ENCODE measurements at places on chromosomes 6 and 20. TPM values are rescaled to one million over a fixed set of nuclear protein-coding genes. Genes with fewer than 3 reads are reported as not detected.

GRCh38 chr6:69026243-69026642 lies 391.2 kb downstream of the ADGRB3 start:
- no peak for DNase-seq
- H3K27ac ChIP-seq, result no peak overlapping the region
- no peaks in the 10 kb centered on the region for H3K36me3 ChIP-seq
- no peaks in the 10 kb centered on the region for H3K4me1 ChIP-seq
- H3K4me3 ChIP-seq, result no peak overlapping the region
- H3K27me3 ChIP-seq, result no peaks in the 10 kb centered on the region

SLX4IP gene
- total RNA-seq, result 3.1 TPM

- peaks cover 100% of the 10 kb centered on the region for H3K27me3 ChIP-seq
- no peak overlapping the region for H3K4me3 ChIP-seq
- no peaks in the 10 kb centered on the region for H3K4me1 ChIP-seq
- H3K27ac ChIP-seq, result no peak overlapping the region
Observed at GRCh38 chr20:57008217-57008616, 258.2 kb downstream of the BMP7 start.

DNA sequence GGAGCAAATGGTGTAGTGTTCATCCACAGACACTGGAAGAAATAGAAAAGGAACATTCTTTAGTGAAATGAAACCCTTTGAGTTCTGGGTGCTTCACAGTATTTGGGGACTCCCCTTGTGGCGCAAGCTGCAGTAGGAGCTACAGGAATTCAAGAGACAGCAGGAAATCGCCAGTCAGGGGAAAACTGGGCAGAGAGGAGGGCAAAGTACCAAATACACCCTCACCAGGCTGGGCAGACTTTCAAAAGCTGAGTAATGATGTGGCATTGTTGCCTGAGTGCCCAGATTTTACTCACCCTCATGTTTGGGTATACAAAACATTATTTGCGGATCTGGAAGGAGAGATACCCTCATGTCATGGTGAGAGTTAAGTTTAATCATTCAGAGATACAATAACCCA lies 97.9 kb downstream of the SOD2 start:
- no peaks in the 10 kb centered on the region for H3K36me3 ChIP-seq
- no peak overlapping the region for H3K27ac ChIP-seq
- H3K4me1 ChIP-seq, result no peaks in the 10 kb centered on the region
- no peak for DNase-seq

DNA sequence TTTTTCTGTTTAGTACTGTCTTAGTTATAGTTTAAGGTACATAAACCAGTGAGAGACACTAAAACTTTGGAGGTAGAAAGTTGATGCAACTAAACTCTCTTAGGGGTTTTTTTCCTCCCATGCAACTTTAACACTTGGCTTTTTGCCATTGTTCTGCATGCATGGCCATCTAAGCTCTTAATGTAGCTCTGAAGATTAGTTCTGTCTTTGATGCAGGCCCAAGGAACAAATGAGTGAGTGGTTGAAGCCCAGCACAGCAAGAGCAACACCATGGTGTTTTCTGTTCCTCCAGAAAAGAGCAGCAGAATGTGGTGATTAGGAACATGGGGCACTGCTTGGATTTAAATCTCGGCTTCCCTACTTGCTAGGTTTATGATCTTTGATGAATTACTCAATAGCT lies 89.3 kb downstream of the L3MBTL3 start:
- DNase-seq, result no peak
- peaks cover 9% of the 10 kb centered on the region for H3K36me3 ChIP-seq
- H3K27ac ChIP-seq, result no peak overlapping the region
- no peak overlapping the region for H3K4me3 ChIP-seq

DNA sequence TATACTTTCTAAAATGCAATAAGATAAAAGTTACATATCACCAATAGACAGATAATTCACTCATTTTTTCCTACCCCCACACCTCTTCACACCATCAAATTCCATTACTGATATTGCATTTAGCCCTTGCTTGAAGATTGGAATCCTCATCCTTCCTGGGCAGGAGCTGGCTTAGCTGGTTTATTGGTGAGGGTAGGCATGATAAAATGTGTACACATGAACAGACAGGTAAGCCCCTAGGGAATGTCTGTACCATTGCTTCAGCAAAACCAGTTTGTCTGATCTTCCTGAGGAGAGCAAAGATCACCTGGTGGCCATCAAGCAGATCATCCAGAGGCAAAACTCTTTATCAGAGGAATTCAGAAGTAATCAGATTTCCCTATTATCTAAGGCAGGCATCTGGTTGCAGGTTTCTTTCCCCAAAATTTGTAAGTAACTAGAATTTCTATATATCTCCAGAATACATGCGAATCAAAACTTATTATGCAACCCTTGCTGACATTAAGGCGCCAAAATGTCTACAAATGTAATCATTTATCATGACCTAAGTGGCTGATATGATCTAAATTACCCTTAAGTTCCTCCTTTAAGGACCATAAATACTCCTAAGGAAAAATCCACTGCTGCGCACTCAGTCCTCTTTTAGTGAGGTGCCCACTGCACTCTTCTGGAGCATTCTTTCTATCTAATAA lies 6.6 kb upstream of the FABP7 start:
- H3K36me3 ChIP-seq, result no peaks in the 10 kb centered on the region
- no peak overlapping the region for H3K27ac ChIP-seq
- H3K4me1 ChIP-seq, result no peaks in the 10 kb centered on the region
- no peak overlapping the region for H3K4me3 ChIP-seq
- no peak for DNase-seq

BIRC7 gene
- total RNA-seq, result 0.27 TPM

ADGB gene
- not detected for total RNA-seq

- H3K27ac ChIP-seq, result no peak overlapping the region
- no peak overlapping the region for H3K4me3 ChIP-seq
- no peaks in the 10 kb centered on the region for H3K4me1 ChIP-seq
- no peak for DNase-seq
Observed at GRCh38 chr6:126083875-126084274, 97.5 kb downstream of the TRMT11 start.

DNA sequence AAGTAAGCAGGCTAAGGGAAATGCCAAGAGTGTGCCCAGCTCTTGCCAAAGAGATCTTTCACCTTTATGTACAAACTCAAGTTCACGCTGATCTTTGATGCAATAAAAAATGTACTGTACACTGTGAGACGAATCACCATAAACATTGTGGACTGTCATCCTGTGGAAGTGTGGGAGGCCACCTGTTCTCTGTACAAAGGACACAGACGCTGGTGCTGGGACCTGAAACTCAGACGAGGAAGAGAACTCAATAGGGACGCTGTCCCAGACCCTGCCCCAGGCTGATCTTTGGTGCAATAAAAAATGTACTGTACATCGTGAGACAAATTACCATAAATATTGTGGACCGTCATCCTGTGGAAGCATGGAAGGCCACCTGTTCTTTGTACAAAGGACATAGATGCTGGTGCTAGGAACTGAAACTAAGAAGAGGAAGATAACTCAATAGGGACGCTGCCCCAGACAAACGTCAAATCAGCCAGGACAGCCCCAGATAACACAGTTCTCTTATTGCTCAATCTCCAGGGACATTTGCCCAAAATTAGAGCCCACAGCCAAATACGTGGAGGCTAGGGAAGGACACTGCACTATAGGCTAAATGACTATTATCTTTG lies 312.7 kb upstream of the SGK1 start:
- H3K27me3 ChIP-seq, result no peaks in the 10 kb centered on the region
- H3K36me3 ChIP-seq, result no peaks in the 10 kb centered on the region
- no peak overlapping the region for H3K27ac ChIP-seq
- H3K4me3 ChIP-seq, result no peak overlapping the region
- no peaks in the 10 kb centered on the region for H3K4me1 ChIP-seq

GRCh38 chr6:46490425-46491200 lies 636 bp downstream of the RCAN2 start:
- H3K4me1 ChIP-seq, result peaks cover 60% of the 10 kb centered on the region
- H3K36me3 ChIP-seq, result no peaks in the 10 kb centered on the region
- H3K27ac ChIP-seq, result peak overlapping the region; percentile 94

FAM83C gene
- total RNA-seq, result not detected

MAN1A1 gene
- total RNA-seq, result 19.7 TPM

DNA sequence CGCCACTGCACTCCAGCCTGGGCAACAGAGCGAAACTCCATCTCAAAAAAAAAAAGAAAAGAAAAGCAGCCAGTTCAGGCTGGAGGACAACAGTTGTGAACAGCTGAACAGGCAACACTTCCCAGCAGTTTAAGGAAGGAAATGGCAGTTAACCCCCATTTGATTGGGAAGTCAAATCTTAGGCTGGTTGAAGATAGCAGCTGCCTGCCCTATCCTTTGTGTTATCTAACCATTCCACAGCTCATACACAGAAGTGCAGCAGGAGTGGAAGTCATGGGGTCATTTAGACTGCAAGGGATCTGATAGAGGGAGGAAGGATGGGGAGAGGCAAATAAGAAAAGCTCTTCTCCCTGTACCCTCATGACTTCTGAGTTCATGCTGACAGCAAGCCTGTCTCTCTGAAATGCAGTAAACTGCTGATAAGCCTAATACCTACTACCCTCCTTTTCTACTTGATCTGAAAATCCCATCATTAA lies 35.3 kb downstream of the KCTD20 start:
- no peak overlapping the region for H3K4me3 ChIP-seq
- no peak overlapping the region for H3K27ac ChIP-seq
- no peaks in the 10 kb centered on the region for H3K27me3 ChIP-seq
- no peaks in the 10 kb centered on the region for H3K4me1 ChIP-seq
- peaks cover 64% of the 10 kb centered on the region for H3K36me3 ChIP-seq

DNA sequence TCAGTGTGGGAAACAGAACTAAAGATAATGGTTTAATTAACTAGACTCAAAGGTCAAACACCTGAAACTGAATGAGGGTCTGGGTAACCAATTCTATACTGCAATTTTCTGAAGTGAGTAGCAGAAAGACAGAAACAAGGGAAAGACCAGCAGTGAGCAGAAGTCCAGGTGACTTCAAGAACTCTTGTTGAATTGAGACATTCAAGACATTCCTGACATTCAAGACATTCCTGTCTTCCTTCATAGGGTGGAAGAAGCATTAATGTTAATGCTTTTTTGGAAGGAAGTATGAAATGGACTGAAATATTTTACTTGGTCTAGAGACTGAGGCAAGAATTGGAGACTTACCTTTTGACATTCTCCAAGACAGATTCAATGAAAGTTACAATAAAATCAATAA lies 529.9 kb upstream of the MMS22L start:
- no peaks in the 10 kb centered on the region for H3K27me3 ChIP-seq
- no peak overlapping the region for H3K4me3 ChIP-seq
- H3K36me3 ChIP-seq, result no peaks in the 10 kb centered on the region
- no peak for DNase-seq

DNA sequence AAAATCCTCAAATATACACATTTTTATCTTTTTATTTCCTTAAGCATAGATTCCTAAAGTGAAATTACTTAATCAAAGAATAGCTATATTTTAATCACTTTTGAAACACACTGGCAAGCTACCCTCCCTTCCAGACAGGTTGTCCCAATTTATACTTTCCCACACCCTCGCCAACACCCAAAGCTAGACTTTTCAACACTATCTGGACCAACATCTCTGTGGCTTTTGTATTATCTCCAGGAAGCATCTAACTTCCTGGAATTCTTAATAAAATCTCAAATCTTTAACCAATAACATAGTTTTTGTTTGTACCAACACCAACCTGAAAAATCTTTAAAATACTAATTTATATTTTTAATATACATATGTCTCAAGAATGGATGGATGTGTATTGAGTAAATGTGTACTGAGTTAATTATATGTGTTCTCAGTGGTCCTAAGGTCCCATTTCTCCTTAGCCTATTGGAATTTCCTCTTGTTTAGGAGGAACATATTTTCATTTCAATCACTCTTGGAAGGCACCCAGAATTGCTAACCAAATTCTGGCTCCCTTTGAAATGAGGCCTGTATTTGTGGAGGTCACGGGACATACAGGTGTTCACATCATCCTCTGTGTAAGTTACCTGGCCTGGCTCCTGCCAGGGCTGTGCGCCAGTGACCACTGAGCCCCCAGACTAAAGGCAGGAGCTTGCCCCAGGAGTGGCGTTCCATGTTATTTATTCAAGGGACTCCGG lies 17.4 kb upstream of the GFOD1 start:
- H3K27me3 ChIP-seq, result no peaks in the 10 kb centered on the region
- DNase-seq, result no peak
- H3K4me1 ChIP-seq, result peaks cover 34% of the 10 kb centered on the region
- no peaks in the 10 kb centered on the region for H3K36me3 ChIP-seq
- peak overlapping the region; percentile 78 for H3K27ac ChIP-seq
- no peak overlapping the region for H3K4me3 ChIP-seq

- H3K27me3 ChIP-seq, result no peaks in the 10 kb centered on the region
- H3K4me3 ChIP-seq, result no peak overlapping the region
- H3K4me1 ChIP-seq, result no peaks in the 10 kb centered on the region
- H3K36me3 ChIP-seq, result no peaks in the 10 kb centered on the region
Observed at GRCh38 chr6:37347177-37347576, 6.6 kb upstream of the RNF8 start.

DNA sequence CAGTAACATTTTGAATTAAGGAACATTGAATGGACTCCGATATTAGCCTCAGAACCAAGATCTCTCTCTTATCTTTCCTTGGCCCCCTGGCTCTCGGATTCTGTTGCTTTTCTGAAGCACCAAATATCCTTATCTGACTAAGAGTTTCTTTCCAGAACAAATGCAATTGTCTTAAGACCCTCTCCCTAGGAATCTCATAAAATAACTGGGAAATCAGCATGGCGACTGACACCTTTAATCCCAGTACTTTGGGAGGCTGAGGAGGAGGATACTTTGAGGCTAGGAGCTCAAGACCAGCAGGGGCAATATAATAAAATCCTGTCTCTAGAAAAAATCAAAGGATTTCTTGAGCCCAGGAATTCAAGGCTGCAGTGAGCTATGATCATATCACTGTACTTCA lies 984.5 kb downstream of the HACE1 start:
- H3K27me3 ChIP-seq, result no peaks in the 10 kb centered on the region
- H3K4me1 ChIP-seq, result no peaks in the 10 kb centered on the region
- H3K4me3 ChIP-seq, result no peak overlapping the region
- H3K27ac ChIP-seq, result no peak overlapping the region
- no peak for DNase-seq

- peak overlapping the region; percentile 20 for H3K4me3 ChIP-seq
- DNase-seq, result no peak
- no peaks in the 10 kb centered on the region for H3K36me3 ChIP-seq
- H3K27me3 ChIP-seq, result no peaks in the 10 kb centered on the region
Observed at GRCh38 chr6:16496991-16497801, 258.8 kb downstream of the GMPR start.

DNA sequence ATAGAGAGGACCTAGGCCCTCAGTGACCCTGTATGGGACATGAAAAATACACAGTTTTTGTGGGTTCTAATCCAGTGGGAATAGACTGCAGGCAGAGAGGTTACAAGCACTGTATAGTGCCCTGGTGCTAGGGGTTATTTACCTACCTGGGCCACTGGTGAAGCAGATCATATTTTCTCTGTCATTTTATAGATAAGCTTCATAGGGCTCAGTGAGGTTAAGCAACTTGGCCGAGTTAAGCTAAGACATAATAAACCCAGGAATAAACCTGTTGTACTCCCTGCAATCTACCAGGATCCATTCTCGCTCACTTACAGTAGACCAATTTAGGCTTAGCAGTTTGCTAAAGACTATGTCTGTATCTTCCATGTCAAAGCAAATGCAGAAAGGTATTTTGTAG lies 340.6 kb upstream of the KHDRBS2 start:
- no peaks in the 10 kb centered on the region for H3K4me1 ChIP-seq
- no peaks in the 10 kb centered on the region for H3K36me3 ChIP-seq
- no peak overlapping the region for H3K27ac ChIP-seq
- DNase-seq, result no peak
- H3K4me3 ChIP-seq, result no peak overlapping the region

DYNLT2 gene
- total RNA-seq, result 0.66 TPM

SPATS1 gene
- not detected for total RNA-seq

PRSS35 gene
- total RNA-seq, result 0.36 TPM

Measured in left ventricle myocardium inferior (tissue), 1 donor.